Large intestine (tissue), 12 donors: ENCODE measurements at places on chromosomes 12 and 14.

DNA sequence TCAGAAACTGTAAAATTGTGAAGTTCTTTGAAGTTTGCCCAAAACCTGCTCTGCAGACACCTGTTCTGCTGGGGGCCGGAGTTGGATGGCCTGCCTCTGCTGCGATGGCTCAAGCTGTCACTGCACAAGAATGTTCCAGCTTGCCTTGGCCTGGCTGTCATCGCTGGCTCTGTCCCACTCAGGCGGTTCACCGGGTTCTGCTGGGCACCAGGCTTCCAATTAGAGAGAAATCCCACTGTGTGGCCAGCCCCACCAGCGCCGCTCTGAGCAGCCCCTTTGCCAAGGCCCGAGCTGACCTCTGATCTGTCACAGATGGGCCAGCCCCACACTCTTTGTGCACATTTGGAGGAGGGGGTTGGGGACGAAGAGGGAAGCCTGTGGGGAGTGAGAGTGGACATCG is 71.7 kb upstream of the GPATCH2L start:
- no peaks in the 10 kb centered on the region for H3K27me3 ChIP-seq
- no peak for DNase-seq
- H3K27ac ChIP-seq, result no peak overlapping the region

- no peaks in the 10 kb centered on the region for H3K36me3 ChIP-seq
- peak; percentile 10 for DNase-seq
Observed at GRCh38 chr14:50560931-50561285, 963 bp downstream of the ATL1 start.

GRCh38 chr12:9707864-9708808 is 24.8 kb downstream of the CLECL1 start:
- H3K27ac ChIP-seq, result no peak overlapping the region
- no peaks in the 10 kb centered on the region for H3K36me3 ChIP-seq
- no peaks in the 10 kb centered on the region for H3K27me3 ChIP-seq
- no peaks in the 10 kb centered on the region for H3K4me1 ChIP-seq
- peak; percentile 20 for DNase-seq

DNA sequence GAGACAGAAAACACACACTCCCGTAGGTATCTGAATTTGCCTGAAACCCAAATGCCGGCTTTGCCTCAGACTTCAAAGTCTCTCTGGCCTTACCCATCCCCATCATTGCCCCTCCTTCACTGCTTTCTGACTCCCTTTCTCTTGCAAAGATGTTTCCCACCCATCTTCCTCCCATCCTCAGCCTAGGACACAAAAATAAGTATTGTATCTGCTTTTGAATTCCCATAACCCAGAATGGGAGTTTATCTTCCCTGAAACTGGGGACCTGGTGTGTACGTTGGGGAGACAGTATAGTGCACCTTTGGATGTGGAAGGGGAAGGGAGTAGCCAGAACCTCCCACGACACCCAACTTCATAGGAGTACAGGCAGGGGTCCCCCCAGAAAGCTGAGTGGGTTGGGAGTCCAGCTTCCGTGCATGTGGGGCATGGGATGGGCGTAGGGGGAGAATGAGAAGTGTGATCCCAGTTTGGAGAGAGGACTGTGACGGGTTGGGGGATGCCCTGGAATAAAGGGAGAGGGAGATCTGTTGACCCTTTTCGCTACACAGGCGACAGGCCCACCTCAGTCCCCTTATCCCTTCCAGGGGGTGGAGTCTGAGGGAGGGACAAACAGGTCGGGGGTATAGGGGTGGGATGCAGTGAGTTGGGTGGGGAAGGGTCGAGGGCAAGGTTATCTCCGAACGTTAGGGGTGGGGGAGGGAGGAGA is 488 bp upstream of the KIF5A start:
- no peak overlapping the region for H3K4me3 ChIP-seq
- no peak for DNase-seq
- no peak overlapping the region for H3K27ac ChIP-seq
- no peaks in the 10 kb centered on the region for H3K36me3 ChIP-seq
- H3K4me1 ChIP-seq, result peaks cover 14% of the 10 kb centered on the region
- H3K27me3 ChIP-seq, result peaks cover 64% of the 10 kb centered on the region

GRCh38 chr14:97415907-97416306 is 618.7 kb downstream of the VRK1 start:
- H3K27ac ChIP-seq, result no peak overlapping the region
- peaks cover 50% of the 10 kb centered on the region for H3K27me3 ChIP-seq
- H3K36me3 ChIP-seq, result no peaks in the 10 kb centered on the region
- H3K4me3 ChIP-seq, result no peak overlapping the region
- no peaks in the 10 kb centered on the region for H3K4me1 ChIP-seq

DNA sequence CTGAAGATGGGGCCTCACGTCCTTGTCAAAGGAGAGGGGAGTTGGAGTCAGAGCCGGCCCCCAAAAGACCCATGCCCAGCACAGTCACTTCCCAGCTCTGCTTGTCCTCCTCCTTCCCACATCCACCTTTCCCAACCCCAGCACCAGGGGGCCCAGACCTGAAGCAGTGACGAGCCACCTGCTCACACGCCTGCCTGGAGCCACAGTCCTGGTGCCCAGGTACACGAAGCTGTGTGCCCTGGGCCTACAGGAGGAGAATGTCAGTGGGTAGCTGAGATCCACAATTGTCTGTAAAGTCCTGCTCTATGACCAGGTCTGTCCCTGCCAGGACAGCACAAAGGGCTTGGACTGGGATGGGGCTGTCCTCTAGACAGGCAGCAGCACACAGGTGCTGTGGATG is 126.8 kb upstream of the PZP start:
- H3K27me3 ChIP-seq, result no peaks in the 10 kb centered on the region
- H3K27ac ChIP-seq, result peak overlapping the region; percentile 86
- H3K4me3 ChIP-seq, result no peak overlapping the region
- no peak for DNase-seq
- H3K36me3 ChIP-seq, result no peaks in the 10 kb centered on the region
